CD4-positive, alpha-beta T cell treated with Interleukin-15 for 1 hour (primary cell): ENCODE measurements at places on chromosomes 6 and 20.
A peak's percentile ranks its signal among the peaks of the same experiment; 100 is the strongest.

- DNase-seq, result no peak
Observed at GRCh38 chr20:17320456-17320855, 93.6 kb downstream of the PCSK2 start.

- no peak for DNase-seq
Observed at GRCh38 chr6:47180633-47181032, 129.1 kb downstream of the TNFRSF21 start.

GRCh38 chr20:46088409-46089166, 1.2 kb downstream of the NCOA5 start:
- DNase-seq, result no peak

- no peak for DNase-seq
Observed at GRCh38 chr6:148435386-148435785, 92.7 kb downstream of the SASH1 start.

- DNase-seq, result no peak
Observed at GRCh38 chr6:30555816-30556065, 548 bp downstream of the GNL1 start.

GRCh38 chr20:50690650-50691572, at the start of gene RIPOR3:
RIPOR3 (minus strand) TSS chr20:50691542; CDS start chr20:50691128, 414 bp downstream.
- no peak for DNase-seq

- no peak for DNase-seq
Observed at GRCh38 chr6:13703496-13703895, 8.1 kb downstream of the RANBP9 start.

GRCh38 chr20:63148696-63149095, 67.2 kb downstream of the YTHDF1 start:
- no peak for DNase-seq

DNA sequence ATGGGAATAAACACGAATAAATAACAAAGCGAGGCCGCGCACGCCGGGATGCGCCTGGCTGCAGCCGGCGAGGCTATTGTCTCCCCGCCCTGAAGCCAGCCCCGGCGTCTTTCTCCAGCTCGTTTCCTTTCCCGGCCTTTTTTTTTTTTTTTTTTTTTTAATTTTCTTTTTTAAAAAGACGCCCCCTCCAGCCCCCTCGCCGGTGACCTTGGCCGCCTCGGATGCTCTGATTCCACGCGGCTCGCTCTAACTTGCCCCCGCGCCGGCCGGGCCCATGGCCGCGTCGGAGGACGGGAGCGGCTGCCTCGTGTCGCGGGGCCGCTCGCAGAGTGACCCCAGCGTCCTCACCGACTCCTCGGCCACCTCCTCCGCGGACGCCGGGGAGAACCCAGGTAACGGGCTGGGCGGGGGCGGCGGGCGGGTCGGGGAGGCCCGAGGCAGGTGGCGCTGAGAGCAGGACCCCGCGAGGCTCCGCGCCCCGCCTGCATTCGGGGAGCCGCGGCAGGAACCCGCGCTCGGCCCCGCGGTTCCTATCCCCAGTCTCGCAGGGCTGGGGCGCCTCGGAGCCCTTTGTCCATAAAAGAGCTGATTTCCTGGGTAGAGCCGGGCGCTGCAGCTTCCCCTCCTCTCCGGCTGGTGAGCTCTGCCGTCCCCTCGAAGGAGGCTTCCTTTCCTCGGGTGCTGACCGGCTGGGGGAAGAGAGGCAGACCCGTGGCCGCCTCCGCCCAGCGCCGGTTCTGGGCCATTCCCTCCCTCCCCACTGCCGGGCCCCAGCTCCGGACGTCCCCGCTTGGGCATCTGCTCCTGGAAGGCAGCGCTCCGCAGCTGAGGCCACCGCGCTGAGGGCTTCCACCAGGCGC, 631 bp downstream of the PHACTR3 start:
- no peak for DNase-seq

- DNase-seq, result no peak
Observed at GRCh38 chr20:1663917-1664316, 6.3 kb upstream of the SIRPG start.

GRCh38 chr6:33854572-33855030, 50.8 kb upstream of the MLN start:
- no peak for DNase-seq

GRCh38 chr6:28683945-28684538, 158.4 kb downstream of the GPX5 start:
- no peak for DNase-seq

- no peak for DNase-seq
Observed at GRCh38 chr20:32775336-32775991, 13.3 kb downstream of the DNMT3B start.

DNA sequence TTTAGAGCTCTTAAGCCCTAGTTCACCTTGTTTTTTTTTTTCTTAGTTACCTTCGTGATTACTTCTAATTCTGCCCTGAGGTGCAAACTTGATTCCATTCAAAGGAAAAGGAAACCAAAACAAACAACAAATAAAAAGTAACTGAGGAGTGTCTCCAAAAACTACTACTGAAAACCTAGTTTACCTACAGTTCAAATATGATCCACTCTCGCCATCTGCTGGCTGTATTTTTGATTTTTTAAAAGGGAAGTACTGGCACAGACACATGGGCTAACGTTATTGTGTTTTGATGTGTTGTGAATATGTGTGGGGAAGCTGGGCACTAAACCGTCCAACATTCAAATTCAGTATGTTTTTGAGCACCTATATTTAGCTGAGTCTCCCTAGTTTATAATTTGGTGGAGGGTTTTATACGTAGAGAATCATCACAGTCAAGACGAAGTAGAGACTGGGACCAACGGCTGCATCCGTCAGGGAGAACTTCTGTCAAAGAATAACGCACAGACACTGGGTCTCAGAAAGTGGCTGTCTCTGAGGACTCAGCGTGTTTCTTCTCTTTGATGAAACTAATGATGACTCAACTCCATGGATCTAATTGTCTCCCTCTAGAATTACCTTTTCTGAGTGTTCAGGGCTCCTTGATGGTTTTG, 373.5 kb upstream of the BTBD3 start:
- DNase-seq, result no peak

DNA sequence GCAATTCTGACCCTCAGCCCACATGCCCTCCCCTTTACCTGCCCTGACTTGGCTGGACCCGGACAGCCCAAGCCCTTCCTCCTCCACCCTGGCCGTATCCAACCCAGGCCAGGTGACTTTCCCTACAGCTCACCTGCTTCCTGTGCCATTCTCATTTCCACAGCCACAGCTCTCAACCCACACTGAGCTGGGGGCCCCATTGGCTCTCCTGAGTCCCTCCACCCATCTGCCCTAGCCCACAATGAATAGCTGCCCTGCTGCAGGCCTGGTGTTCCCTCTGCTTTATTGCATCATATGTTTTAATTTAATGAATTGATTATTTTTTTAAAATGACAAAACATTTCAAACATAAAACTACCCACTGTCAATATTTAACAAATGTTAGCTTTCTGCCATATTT, 118.5 kb upstream of the BACH2 start:
- no peak for DNase-seq

DNA sequence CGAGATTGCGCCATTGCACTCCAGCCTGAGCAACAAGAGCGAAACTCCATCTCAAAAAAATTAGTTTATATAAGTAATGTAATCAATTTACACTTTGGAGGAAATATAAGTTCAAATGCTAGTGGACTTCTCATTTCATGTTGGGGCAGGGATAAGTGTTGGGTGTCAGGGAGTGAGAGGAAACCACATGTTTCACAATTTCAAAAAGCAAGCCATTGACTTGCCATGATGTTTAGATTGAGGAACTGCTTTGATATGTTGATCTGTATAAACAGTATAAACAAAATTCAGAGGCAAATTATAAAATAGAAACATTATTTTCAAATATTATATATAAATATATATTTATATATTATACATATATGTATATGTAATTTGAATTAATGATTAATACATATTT, 42.7 kb downstream of the FILIP1 start:
- DNase-seq, result no peak

DNA sequence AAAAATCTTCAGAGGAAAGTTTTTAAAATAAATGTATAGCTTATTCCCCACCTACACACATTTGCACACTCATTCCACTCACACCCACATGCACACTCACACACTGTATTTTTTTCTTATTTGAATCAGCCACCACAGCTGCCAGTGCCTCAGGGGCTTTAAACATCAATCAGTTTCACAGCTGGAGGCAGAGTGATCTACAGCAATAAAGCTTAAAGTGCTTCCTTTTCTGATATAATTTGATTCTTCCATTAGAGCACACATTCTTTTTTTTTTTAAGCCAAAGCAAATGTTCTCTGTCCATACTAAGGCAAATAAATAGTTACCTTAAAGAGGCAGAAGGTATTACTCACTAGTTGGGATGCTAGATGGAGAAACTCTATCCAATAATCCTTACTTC, 498.8 kb upstream of the POU3F2 start:
- DNase-seq, result no peak

- no peak for DNase-seq
Observed at GRCh38 chr6:159252955-159253508, 83.8 kb downstream of the FNDC1 start.

- no peak for DNase-seq
Observed at GRCh38 chr6:44477293-44477894, 89.9 kb downstream of the CDC5L start.

DNA sequence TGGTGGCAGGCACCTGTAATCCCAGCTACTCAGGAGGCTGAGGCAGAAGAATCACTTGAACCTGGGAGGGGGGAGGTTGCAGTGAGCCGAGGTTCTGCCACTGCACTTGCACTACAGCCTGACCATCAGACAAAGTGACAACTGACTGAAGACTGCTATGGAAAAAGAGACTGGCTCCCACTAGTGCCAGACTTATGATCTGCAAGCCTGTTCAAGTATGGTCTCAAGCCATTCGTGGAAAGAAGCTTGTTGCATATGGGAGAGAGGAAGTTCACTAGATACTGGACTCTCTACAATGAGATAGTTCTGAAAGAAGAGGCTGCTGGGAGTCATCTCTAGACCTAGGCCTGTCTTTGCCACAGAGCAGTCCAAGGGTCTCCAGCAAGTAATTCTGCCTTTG, 26.7 kb downstream of the MDN1 start:
- DNase-seq, result no peak

DNA sequence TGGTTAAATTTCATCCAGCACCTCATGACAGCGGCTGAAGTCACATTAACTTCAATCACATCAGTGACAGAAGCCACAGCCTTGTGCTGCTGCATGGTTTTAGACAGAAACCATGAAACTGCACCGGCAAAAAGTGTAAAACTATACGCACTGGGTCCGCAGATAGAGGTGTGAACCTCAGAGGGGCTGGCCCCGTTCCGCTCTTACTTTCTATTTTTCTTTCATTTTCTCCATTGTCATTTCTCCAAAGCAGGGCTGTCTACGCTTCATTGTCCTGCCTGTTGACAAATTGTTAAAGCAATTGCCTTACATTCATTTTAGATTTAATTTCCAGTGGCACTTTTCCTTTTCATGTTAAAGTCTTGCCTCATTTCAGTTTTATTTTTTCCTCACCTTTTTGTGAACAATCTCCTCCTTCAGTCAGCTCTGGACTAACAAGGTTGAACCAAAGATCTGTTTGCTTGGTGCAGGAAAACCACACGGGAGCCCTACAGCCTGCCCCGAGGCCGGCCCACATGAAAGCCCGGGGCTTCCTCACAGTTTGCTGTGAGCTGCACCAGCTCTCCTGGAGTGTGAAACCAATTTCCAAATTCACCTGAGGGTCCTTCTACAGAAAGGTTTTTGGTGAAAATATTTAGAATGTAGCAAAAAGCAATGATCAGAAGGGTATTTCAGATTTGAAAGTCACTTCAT, 63.7 kb downstream of the PRR18 start:
- no peak for DNase-seq

DNA sequence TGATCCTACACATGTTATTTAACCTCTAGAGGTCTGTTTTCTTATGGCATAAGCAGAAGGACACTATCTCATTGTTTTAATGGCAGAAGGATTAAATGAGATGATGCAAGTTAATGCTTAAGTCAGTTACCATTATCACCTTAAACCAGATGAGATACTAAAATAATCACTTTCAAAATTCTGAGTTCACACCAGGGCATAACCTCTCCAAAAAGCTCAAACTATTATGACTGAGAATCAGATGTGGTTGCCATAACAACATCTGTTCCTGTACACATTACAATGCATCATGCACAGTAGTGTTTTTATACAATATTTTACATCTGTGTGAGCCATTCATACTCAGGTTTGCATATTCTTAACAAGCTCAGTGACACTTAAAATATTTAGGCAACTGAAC, 10.2 kb downstream of the ADNP start:
- no peak for DNase-seq

DNA sequence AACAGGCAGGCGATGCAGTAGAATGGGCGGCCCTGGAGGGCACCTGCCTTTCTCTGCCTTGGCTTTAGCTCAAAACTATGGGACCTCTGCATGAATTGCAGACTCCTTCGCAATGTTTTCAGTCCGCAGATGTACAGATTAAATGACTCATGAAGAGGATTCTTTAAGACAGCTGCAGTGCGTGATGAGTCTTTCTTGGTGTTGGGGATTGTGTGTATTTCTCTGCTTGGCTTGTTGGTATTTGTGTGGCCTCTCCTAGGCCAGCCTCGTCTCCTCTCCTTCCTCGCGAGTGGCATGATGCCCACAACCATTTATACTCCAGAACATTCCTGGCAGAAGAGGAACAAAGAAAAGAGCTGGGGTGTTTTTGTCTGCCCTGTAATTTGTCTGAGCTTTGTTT, 110.6 kb downstream of the SYNDIG1 start:
- DNase-seq, result no peak

DNA sequence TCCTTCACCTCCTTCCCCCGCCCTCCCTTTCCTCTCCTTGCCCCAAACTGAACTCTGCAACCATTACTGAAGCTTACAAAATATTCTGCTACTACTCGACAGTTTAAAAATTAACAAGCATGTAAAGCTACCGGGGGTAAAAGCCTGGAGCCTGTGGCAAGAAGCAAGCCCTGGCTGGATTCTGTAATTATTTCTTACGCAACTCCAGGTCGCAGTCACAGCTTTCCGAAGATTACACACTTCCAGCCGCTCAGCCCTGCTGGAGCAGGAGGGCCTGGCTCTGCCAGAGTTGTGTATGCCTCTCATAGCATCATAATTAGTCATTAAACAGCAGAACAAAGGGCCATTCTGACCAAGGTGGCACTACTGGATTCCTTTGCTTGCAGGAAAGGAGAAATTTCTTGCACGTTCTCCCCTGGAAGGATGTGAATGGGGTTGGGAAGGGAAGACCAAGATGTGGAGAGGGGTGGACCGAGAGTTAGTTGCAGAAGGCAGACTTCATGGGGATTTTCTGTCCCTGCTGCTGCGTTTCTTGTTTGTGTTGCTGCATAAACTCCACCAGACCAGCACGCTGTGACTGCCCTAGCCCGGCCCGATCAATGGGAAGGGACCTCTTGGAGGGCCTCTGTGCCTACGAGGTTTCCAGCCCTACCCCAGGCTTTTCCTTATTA, 23.6 kb downstream of the FOXQ1 start:
- DNase-seq, result no peak

GRCh38 chr6:88612631-88613030, 350.8 kb downstream of the RNGTT start:
- DNase-seq, result peak; percentile 64

DNA sequence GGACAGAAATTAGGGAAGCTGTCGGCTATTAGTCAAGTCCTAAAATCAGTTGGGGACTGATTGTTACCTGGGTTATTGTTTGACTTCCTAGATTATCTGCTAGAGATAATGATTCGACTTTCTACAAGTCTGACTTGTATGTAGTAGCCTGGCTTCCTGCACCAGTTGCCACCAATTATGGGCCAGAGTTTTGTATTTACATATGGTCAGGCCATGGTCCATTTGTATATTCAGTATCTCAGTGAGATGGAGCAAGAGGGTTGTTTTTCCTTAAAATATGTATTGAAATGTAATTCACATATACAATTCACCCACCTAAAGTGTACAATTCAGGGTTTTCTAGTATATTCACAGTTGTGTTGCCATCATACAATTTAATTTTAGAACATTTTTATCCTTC, 130.6 kb upstream of the PHACTR3 start:
- DNase-seq, result no peak
